ENCODE measurements at places on chromosomes 3 and 15. TPM values are rescaled to one million over a fixed set of nuclear protein-coding genes. Genes with fewer than 3 reads are reported as not detected.

DNA sequence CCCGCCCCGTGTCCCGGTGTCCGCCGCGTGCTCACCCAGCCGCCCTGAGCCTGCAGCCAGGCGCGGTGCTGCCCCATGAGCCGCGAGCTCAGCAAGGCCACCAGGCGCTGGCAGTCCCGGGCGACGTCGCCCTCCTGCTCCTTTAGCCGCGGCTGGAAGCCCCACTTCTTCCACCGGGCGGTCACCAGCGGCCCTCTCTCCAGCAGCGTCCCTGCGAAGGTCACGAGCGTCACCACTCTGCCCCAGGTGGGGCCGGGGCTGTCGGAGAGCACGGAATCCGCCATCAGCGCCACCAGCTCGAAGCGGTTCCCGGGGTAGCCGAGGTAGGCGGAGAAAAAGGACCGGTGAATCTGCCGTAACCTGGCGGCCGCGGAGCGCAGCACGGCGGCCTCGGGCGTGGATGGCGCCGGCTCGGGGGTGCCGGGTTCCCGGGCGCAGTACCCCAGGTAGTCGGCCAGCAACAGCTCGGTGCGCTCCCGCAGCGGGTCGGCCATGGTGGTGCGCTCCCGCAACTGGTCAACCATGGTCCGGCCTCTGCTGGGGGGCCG, 298 bp downstream of the BCL2L10 start:
- no peak for DNase-seq

- no peak for DNase-seq
Observed at GRCh38 chr3:89447243-89447642, 339.8 kb downstream of the EPHA3 start.

DNA sequence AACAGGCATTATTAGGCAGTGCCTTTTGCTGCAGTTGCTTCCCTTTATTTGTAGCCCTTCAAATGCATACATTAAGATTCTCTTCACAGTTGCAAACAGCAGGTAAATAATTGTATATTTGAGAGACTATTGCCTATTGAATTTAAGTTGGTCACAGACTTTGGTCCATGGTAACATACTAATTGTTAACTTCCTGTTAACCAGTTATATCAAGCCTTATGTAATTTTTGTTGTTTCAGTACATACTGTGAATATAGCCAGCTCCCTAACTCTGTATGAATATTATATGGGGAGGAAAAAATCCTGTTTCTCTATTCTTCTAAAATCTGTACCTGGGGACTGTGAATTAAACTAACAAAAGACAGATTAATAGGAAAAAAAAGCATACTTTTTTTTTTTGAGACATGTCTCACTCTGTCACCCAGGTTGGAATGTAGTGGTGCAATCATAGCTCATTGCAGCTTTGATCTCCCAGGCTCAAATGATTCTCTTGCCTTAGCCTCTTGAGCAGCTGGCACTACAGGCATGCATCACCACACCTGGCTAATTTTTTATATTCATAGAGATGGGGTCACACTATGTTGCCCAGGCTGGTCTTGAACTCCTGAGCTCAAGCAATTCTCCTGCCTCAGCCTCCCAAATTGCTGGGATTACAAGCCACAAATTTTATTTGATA, 53.2 kb downstream of the CHL1 start:
- no peak for DNase-seq

DNA sequence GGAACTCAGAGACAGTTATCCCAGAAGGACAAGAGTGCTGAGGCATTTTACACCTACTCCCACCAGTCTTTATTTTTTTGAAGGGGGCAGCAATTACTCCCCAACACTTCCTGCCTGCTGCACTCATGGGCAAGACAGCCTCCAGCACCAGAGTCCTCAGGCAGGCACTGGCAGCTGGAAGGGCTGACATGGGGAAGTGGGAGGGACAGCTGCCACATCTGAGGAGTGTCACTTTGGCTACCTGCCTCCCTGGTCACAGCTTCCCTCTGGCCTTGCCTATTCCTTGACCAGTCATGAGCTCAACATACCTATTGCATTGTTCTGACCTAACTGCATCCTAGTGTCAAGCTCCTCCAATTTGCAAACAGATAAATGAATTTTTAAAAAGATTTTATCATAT, 10.2 kb upstream of the LACTB start:
- no peak for DNase-seq

GOLGA6D gene
- polyA plus RNA-seq: 0.30 TPM

GRCh38 chr15:39613861-39614260, 33.0 kb downstream of the THBS1 start:
- no peak for DNase-seq

DUOXA2 gene
- not detected for polyA plus RNA-seq

DNA sequence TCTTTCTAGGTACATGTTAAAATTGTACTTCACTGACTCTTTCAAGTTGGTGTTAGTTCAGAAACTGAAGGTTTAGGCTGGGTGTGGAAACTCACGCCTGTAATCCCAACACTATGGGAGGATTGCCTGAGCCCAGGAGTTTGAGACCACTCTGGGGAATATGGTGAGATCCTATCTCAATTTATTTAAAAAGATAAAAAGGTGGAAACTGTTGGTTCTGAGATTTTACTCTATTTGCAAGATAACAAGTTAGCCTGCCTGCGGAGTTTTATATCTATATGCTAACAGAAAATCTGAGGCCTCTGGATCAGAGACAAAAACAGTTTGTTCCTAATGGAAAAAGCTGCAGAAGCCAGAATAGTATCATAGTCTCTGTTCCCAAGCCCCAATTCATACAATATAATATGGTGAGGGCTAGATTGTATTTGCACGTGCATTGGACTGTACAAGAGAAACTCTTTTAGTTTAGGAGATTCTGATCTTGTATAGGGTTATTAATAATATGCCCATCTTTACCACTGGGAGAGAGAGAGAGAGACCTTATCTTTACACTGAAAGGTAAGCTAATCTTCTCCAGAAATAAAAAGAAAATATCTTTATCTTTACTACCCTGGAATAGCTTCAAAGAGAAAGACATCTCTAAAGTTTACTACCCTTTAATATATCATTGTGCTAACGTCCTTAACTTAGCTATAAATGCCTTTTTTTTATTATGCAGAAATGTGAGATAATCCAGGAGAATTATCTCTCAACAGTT, 1267.6 kb downstream of the OTOL1 start:
- no peak for DNase-seq

CLDN16 gene
- polyA plus RNA-seq: 0.13 TPM

Measured in forelimb muscle (tissue), 1 donor.